Eye (tissue), 1 donor: ENCODE measurements at places on chromosomes 1 and 21.

DNA sequence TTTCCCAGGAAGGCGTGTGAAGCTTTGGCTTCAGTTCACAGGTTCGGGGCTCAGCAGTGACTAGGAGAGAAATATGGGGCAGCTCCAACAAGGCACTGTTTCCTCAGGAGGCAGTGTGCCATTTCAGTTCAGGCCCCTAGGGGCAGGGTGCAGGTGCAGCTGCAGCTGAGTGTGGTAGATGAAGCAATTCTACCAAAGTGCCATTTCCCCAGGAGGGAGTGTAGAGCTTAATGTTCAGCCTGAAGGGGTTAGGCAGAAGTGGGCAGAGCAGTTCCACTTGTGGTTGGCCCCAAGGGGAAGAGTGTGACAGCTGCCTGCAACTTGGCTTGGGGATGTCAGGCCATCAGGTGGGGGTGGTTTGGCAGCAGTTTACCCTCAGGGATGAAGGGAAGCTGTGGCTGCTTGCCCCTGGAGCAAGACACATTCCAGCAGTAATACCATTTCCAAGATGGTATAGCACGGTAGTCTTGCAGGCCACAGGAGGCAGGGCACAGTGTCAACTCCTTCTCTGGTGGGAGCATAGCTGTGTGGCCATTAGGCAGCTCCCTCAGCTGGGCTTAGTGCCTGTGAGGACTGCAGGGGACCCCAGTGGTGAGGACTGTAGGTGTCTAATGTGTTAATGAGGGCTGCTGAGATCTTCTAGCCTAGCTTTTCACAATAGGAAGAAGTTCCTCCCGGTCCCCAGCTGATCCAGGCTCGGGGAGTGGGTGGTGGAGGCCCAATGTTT is 34.7 kb downstream of the RGSL1 start:
- peak; percentile 43 for DNase-seq

DNA sequence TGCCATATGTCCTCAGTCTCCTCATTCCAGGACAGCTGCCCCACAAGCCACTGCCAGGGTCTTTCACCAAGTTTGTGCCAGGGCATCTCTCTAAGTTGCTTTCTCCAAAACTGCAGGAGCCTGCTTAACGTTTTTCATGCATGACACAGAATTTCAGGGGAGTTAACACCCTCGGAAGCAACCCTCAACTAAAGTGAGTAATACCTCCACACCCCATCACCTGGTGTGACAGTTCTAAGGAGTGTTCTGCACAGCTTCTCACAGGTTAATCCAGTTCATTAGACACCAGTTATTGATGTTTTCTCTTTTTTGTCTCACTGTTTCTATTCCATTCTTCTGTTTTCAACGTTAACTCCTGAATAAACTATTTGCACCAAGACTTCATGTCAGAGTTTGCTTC is 115.0 kb downstream of the BACH1 start:
- DNase-seq: no peak

DNA sequence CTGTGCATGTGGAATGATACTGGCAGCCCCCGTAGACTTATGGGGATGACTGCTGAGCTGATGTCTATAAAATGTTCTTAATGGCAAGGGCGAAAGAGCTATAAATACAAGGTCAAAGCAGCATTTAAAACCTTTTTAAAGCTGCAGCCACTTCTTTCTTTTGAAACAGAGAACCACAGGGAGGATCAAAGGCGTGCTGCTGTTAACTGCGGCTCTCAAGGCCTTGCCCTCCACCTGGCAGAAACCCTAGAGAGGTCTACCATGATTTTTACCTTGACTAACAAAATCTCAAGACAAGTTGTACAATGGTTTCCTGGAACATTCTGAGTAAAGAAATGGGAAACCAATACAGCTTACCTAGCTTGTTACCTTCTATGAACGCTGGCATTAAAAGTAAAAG is 89.7 kb downstream of the SLC45A1 start:
- no peak for DNase-seq

- peak; percentile 84 for DNase-seq
Measured at GRCh38 chr1:210448297-210448892, 119.7 kb downstream of the HHAT start.

GRCh38 chr1:205735218-205735617 is 14.8 kb downstream of the NUCKS1 start:
- no peak for DNase-seq

- DNase-seq: no peak
Measured at GRCh38 chr1:217718873-217719272, 87.7 kb downstream of the SPATA17 start.

GRCh38 chr1:107467286-107467685 is 326.4 kb downstream of the NTNG1 start:
- no peak for DNase-seq

- DNase-seq: peak; percentile 70
Measured at GRCh38 chr1:85681087-85681486, 27.1 kb downstream of the ZNHIT6 start.

- no peak for DNase-seq
Measured at GRCh38 chr21:16536140-16536539, 806.4 kb downstream of the USP25 start.

- DNase-seq: peak; percentile 77
Measured at GRCh38 chr1:2906085-2906484, 104.6 kb upstream of the TTC34 start.

- DNase-seq: no peak
Measured at GRCh38 chr1:218315638-218316037, 29.5 kb upstream of the TGFB2 start.

GRCh38 chr1:36753451-36753850 is 270.7 kb upstream of the CSF3R start:
- DNase-seq: no peak

- no peak for DNase-seq
Measured at GRCh38 chr1:225941942-225942222, 862 bp upstream of the LEFTY2 start.

- no peak for DNase-seq
Measured at GRCh38 chr1:9845914-9846313, 22.1 kb upstream of the CLSTN1 start.

- DNase-seq: peak; percentile 73
Measured at GRCh38 chr21:39141502-39141901, 41.7 kb downstream of the PSMG1 start.

- peak; percentile 70 for DNase-seq
Measured at GRCh38 chr1:222618880-222619596, 1.1 kb downstream of the MIA3 start.

DNA sequence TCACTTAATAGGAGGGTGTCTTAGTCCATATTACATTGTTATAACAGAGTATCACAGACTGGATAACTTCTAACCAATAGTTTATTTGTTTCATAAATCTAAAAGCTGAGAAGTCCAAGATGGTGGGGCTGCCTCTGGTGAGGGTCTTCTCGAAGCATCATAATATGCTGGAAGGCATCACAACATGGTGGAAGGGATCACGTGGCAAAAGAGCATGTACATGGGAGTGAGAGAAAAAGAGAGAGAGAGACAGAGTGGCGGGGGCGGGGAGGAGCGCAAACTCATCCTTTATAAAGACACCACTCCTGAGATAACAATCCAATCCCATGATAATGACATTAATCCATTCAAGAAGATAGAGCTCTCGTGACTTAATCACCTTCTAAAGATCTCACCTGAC is 31.5 kb downstream of the CFHR5 start:
- no peak for DNase-seq

DNA sequence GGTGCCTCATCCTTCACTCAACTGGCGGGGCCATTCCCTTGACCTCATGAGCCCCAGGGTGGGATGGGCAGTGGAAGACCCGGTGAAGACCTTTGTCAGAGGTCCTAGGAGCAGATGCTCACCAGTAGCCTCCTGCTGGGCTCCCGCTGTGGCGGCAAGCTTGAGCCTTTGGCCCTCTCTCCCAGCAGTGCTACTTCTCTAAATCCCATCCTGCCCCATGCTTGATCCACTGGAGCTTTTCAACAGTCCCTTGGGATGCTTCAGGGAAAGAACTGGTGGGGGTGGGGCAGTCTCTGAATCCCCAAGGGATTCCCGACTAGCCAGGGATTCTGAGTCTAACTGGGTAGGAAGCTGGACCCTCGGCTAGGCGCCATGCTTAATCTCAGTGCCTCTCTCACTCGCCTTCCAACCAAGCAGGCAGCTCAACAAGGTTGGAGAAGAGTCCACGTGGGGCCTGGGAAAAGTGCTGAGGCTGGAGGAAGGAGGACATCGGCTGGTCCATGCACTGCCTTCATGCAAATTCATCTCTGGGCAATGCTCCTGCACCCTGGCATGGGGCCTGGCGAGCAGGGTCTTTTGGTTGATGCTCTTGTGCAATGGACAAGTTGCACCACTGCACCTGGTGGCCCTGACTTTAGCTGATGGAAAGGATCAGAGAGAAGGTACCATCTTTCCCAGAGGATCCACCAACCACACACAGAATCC is 190.3 kb downstream of the GRIK3 start:
- DNase-seq: no peak

DNA sequence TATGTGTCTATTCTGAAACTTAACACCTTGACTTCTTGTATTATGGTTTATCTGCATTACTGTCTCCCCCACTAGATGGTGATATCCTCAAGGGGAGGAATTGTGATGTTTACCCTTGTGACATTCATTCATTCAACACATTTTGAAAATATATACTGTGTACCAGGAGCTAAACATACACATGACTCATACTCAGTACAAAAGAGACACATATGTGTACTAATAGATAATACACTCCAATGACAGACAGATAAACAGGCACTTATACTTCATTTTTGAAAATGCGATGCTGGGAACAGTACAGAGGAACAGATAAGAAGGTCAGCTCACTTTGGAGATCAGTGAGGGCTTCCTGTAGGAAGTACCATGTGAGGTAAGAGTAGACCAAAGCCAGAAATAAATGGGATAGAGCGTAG is 8.9 kb upstream of the RAB3GAP2 start:
- peak; percentile 53 for DNase-seq

GRCh38 chr1:202230939-202231645 is 37.5 kb downstream of the LGR6 start:
- no peak for DNase-seq

- no peak for DNase-seq
Measured at GRCh38 chr1:844472-845026, 79.2 kb upstream of the SAMD11 start.

- no peak for DNase-seq
Measured at GRCh38 chr1:167987174-167987573, 50.3 kb upstream of the MPC2 start.

GRCh38 chr1:246275036-246275435 is 232.0 kb downstream of the SMYD3 start:
- DNase-seq: no peak

GRCh38 chr1:86382878-86383277 is 13.2 kb downstream of the ODF2L start:
- no peak for DNase-seq

DNA sequence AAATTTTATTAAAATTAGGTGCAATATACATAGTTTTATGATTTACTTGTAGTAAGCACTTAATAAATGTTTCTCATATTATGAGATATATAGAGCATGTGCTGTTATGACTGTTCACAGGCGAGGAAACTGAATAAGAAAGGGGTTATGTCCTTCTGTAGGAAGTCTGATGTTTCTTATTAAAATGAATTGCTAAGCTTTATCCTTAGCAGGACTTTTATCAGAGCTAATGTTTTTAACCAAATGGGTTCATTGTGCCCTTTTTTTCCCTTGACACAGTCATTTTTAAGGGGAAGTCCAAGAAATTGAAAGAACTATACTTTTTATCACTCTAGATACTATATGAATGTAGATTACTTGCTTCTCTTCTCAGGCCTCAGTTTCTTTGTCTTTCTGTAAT is 285.2 kb downstream of the PTPRC start:
- no peak for DNase-seq

- no peak for DNase-seq
Measured at GRCh38 chr1:92910081-92910480, 51.2 kb downstream of the DIPK1A start.
